ENCODE measurements at places on chromosomes 6 and 20.

DNA sequence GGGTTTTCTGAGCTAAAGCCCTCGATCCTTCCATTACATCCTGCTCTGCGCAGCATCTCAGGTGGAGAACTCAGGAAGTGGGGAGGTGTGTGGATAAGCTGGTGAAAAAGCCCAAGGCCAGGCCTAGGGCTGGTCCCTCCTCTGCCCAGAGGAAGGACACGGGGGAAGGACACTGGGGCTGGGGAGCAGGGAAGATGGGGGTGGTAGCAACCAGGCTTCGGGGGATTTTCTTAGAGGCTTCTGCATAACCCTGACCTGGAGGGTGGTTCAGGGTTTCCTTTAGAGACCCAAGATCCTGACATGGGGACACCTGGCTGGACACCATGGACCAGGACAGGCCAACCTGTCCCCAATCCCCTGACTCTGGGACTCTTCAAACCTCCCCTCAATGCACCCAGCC, 37.9 kb downstream of the SUN5 start:
- peak; percentile 59 for DNase-seq

- no peak for DNase-seq
Observed at GRCh38 chr6:56102216-56102615, 145.2 kb downstream of the COL21A1 start.

- no peak for DNase-seq
Observed at GRCh38 chr6:40146902-40147301, 212.6 kb upstream of the MOCS1 start.

GRCh38 chr6:154247119-154247861, 109.3 kb downstream of the IPCEF1 start:
- DNase-seq, result no peak

GRCh38 chr6:29769336-29769735, 46.1 kb downstream of the HLA-F start:
- no peak for DNase-seq

DNA sequence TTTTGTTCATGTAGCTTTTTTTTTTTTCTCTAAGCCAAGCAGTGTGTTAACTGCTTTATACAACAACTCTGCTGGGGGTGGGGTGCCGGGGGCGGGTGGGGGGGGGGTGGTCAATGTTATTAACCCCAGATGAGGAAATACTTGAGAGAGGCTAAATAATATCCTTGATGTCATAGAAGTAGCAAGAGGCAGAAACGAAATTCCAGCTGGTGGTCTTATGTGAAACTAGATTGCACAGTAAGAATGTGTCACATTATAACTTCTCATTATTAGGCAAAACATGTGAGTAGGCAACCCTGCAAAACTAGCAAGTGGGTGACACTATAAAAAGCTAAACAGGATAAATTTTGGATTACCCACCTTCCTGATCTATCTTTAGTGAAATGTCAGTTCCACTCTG, 12.8 kb downstream of the MYLK4 start:
- DNase-seq, result no peak

- DNase-seq, result no peak
Observed at GRCh38 chr6:132887204-132887603, 72.8 kb downstream of the RPS12 start.

DNA sequence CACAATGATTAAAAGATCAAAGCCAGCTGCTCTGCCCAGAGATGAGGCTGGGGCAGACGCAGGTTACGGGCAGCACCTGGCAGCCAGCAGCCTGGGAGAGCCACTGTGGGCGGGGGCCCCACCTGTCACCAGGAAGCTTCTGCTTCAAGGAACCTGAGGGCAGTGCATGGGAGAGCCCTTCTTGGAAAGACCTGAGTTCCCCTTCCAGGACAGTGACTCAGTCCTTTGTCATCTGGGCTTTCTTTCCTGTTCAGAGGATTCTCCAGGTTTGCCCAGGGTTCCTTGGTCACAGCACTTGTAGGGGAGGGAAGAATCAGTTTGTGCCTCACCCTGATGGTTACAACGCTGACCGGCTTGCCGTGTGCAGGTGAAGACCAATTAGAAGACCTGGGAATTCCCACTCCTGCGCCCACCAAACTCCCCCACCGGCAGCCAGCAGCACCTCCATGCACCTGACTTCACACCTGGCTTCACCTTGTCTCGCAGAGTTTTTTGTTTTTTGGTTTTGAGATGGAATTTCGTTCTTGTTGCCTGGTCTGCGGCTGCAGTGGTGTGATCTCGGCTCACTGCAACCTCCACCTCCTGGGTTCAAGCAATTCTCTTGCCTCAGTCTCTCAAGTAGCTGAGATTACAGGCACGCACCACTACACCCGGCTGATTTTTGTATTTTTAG, 2.0 kb downstream of the ZBP1 start:
- DNase-seq, result peak; percentile 52

GRCh38 chr20:15399781-15400180, 1062.4 kb upstream of the FLRT3 start:
- no peak for DNase-seq

GRCh38 chr6:136600818-136601217, 50.6 kb upstream of the MAP7 start:
- DNase-seq, result no peak

GRCh38 chr20:34938466-34939163, 17.0 kb downstream of the GSS start:
- no peak for DNase-seq

DNA sequence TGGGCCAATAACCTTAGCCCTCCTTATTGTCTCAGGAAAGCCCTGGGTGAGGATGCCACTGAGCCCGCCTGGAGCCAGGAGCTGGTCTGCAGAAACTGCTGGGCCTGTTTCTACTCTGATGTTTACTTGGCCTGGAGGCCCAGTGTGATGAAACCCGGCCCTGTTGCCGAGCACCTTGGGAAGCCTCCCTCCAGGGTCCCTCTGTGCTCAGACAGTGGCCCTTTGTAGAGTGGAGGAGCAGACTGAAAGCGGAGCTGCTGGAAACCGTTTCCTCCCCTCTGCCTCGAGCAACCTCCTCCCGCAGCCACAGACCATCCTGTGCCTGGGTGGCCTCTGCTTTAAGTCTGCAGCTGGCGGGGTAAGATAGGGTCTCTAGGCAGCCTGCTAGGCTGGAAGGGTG, 84.1 kb upstream of the EPB41L1 start:
- no peak for DNase-seq
